Activated naive CD4-positive, alpha-beta T cell (primary cell): ENCODE measurements at places on chromosomes 3 and 15.

DNA sequence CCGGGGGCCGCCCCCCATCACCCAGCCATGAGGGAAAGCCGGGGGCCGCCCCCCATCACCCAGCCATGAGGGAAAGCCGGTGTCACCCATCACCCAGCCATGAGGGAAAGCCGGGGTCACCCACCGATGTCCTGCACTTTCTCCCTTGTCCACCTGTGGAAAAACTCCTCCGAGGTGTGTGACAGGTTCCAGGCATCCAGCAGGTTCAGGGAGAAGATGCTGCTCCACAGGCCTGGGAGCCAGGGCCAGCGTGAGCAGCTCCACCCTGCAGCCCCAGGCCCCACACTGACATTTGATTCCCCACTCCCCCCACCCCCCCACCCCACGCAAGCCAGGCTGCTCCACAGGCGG is 15.5 kb upstream of the EHD4 start:
- no peak for DNase-seq

DNA sequence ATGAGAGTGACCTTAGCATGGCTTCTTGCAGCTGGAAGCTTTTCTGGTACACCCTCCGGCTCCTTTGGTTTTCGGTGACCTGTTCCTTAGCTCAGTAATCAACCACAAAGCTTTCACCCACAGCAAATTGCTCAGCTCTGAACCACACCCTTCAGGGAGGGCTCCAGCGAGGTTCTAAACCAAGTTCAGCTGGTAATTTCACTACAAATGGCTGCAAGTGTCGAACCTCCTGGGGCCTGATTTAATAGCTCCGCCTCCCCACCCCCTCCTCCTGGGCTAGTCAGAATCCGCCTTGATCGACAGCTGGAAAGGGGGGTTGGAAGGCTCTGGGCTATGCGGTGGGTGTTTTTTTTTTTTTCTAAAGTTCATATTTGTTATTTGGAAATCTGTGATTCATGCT is 150.9 kb upstream of the MCTP2 start:
- DNase-seq: no peak

DNA sequence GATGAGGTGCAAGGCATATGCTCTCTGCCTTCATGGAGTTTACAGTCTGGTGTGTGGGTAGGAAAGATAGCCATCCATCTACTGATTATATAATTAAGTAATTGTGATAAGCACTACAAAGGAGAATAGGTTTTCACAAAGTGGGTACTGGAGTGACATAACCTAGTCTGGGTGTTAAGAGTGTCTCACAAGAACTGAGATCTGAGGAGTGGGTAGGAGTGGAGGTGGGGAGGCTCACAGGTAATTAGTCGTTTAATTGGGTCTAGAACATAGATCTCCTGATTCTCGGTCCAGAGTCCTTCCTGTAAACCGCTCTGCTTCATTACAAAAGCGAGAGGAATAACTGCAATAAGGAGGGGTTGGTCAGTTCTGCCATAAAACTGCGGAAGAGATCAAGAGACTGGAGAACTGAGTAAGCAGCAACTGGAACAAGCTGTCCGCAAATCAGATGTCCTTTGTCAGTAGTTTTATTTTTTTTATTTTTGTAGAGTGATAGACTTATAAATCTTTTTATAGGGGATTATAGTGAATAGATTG is 2.2 kb downstream of the NEO1 start:
- no peak for DNase-seq

GRCh38 chr3:377158-377561 is 180.6 kb downstream of the CHL1 start:
- DNase-seq: no peak

- no peak for DNase-seq
Measured at GRCh38 chr3:177426106-177426877, 229.0 kb upstream of the TBL1XR1 start.

GRCh38 chr3:30289766-30290165 is 316.6 kb upstream of the TGFBR2 start:
- no peak for DNase-seq

DNA sequence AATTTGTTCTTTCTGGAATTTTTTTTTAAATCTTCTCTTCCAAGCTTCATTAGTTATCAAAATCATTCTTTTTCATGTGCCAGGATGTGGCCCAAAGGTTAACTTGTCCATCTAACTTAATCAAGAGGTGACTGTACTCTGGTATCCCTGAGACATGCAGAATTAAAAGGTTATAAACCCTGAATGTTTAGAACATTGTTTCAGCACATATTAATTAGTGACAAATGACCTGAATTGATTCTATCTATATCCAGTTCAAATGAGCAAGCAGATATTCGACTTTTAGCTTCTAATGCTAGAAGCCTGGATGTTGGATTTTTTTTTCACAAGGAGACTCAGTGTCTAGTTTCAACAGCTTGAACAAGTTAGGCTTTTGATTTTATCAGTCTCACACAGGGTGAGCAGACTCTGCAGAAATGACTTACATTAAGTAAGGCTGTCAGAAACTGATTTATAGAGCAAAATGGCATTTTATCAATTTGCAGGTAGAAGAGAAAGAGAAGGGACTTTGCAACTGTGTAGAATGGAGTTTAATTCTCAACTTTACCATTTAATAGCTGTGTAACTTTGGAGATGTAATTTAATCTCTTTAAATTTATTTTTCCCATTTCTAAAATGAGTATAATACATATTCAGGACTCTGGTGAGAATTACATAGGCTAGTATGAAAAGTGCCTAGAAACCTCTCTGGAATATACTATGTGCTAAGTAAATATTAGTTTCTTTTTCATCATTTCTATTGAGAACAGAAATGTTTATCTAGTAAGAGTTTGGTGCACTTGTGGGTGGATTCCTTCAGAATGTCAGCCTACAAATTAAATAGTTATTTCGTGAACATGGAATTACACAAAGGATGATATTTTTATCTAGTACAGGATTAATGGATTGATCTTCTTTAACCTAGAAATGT is 100.0 kb downstream of the ALCAM start:
- no peak for DNase-seq

- no peak for DNase-seq
Measured at GRCh38 chr3:163490119-163490518, 1588.2 kb downstream of the SI start.

DNA sequence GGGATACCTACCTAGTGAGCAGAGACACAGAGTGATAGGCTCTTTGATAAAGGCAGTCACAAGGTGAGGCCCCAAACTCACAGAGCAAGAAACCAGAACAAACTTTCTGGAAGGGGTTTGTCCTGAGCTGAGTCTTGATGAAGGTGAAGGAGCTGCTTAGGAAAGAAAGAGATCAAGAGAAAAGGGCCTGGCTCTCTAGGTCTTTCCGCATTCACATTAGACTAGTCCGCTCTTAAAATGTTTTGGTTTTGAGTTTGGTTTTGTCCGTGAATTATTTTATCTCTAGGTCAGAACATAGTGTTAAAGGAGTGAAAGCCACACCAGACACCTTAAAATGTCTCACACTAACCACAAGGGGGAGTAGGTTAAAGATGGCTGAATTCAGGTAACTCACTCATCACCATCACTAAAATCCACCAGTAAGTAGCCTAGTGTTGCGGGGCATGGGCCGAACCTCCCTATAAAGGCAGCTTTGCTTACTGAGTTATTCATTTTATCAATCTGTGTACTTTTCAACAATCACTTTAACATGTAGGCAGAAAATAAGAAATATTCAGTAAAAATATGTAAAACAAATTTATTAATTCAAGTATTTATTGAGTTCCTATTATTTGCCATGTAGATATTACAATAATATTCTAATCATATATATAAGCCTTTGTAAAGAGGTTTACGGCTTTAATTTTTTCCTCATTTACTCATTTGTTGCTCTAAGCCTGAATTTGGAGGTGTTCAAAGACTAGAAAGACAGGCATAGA is 121.5 kb upstream of the TSC22D2 start:
- DNase-seq: no peak

DNA sequence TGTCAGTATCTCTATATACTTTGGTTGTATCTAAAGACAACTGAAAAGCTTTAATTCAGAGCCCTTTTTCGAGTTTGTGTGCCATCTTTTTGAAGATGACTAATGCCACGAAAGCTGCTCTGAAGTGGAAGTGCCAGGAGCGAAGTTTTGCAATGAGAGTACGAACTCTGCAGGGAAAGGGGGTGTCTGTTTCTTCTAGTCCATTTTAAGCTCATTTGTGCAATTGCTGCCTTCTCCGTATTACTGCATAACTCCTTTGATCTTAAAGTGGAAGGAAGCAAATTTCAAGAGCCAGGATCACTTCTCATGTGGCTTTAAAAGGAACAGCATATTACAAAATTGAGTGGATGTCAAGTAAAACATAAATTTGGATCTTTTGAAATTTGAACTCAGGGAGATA is 245.3 kb downstream of the FEZF2 start:
- DNase-seq: no peak

DNA sequence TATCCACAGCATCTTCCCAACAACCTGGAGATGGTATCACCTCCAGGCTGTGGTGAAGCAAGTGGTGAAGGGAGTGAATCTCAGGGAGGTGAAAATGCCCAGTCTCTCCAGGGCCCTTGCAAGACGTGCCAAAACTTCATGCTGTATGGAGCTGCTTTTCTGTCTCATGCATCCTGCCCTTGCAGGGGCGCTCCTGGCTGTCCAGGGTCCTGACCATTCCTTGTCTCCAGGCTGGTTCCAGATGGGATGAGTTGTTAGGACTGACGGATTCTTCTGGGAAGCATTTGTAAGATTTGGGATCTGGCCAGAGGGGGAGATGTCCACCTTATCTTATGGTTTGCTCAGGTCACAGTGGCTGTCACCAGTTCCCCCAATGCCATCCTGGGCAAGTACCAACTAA is 15.8 kb downstream of the TGM4 start:
- DNase-seq: no peak
